ENCODE measurements at places on chromosomes 5 and 9.

- DNase-seq = peak; percentile 37
Observed at GRCh38 chr5:157290981-157291711, 25.2 kb downstream of the CYFIP2 start.

DNA sequence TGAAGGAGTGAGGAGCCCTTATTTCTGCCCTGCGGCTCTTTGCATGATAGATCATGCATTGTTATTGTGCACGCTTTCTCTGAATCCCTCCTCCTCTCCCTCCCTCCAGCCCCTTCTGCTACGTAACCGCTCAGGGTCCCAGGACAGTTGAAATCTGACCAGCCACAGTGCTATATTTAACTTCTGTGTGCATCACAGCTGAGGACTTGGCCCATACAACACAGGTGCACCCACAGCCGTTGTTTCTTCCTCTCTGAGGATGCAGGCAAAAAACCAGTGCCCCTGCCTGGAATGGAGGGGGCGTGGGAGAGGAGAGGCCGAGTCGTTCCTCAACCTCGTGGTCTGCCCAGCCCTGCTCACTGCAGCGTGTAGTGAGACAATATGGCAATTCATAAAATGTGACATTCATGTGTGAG, 335.6 kb upstream of the CLINT1 start:
- DNase-seq = no peak

DNA sequence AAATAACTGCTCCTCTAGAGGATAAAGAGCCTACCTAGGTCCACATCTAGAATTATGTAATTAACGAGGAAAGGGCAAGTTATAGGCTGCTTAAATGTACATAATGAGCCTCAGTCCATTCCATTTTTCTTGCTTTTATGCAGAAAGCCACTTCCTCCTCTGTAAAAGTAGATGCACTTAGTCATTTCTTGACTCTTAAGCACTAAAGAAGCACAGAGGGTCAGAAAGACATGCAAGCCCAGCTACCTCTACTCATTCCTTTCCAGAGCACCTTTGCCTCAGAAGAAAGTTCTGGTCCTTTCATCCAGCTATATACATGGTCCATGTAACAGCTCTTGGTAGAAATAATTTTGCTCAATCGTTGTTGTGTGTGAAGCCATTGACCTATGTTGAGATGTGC, 308.0 kb upstream of the NREP start:
- DNase-seq = no peak

- DNase-seq = peak; percentile 8
Observed at GRCh38 chr9:26870292-26870691, 22.3 kb downstream of the CAAP1 start.

DNA sequence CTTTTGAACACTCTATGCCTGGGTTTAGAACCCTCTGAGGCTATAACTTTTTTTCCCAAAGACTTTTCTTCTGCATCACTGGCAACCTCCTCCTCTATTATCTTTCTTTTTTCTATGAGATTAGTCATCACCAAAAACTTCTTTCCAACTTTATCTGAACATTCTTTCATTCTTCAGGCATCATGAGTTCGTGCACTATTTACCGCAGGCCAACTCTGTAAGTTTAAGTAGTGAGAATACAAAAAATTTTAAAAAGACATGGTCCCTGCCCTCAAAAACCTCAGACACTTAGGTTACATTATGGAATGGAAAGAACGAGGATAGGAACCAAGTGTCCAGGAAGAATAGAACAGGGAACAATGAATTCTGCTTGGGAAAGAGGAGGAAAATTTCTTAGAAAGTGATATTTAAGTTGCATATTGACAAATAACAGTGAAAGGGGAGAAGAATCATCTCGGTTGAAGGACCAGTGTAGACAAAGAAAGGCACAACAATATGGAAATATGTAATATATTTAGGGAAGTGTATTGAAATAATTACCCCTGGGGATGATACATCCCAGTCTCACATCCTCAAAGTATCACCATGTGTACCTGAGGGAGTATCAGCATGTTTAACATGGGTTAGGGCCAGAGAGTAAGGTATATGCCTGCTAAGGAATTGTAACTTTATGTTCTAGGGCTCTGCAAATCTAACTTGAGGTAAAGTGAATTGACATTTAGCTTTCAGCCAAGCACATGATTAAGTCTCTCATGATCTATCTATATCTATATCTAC, 196.5 kb upstream of the NREP start:
- peak; percentile 88 for DNase-seq

GRCh38 chr5:15803280-15803679, 303.3 kb downstream of the FBXL7 start:
- DNase-seq = no peak

All from cardiac fibroblast (primary cell).